Mucosa of gallbladder (tissue), 1 donor: ENCODE measurements at places on chromosomes 3 and 15. TPM values are rescaled to one million over a fixed set of nuclear protein-coding genes. Genes with fewer than 3 reads are reported as not detected.

P2RY13 gene
- 4.0 TPM for total RNA-seq

NPAP1 gene
- total RNA-seq, result 0.17 TPM

LDHAL6B gene
- total RNA-seq, result not detected

NLGN1 gene
- 8.8 TPM for total RNA-seq

GRCh38 chr3:71101014-71101413 lies 482.5 kb downstream of the FOXP1 start:
- no peak for DNase-seq

DNA sequence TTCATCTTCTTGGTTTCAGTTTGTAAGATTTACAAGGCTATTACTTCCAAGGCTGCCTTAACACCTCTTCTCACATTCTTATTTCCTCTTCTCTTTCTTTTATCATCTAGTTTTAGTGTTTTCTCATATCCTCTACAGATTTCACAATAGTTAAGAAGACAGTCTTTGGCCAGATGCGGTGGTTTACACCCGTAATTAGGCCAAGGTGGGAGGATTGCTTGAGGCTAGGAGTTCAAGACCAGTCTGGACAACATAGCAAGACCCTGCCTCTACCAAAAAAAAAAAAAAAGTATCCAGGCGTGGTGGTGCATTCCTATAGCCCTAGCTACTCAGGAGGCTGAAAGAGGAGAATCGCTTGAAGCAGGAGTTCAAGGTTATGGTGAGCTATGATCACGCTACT lies 3.5 kb upstream of the ALDH1A2 start:
- no peak for DNase-seq

GRCh38 chr15:32042269-32042972 lies 12.1 kb downstream of the CHRNA7 start:
- DNase-seq, result no peak

- no peak for DNase-seq
These were observed 56.9 kb downstream of the POLR2M start for GRCh38 chr15:57763176-57763964.

DNA sequence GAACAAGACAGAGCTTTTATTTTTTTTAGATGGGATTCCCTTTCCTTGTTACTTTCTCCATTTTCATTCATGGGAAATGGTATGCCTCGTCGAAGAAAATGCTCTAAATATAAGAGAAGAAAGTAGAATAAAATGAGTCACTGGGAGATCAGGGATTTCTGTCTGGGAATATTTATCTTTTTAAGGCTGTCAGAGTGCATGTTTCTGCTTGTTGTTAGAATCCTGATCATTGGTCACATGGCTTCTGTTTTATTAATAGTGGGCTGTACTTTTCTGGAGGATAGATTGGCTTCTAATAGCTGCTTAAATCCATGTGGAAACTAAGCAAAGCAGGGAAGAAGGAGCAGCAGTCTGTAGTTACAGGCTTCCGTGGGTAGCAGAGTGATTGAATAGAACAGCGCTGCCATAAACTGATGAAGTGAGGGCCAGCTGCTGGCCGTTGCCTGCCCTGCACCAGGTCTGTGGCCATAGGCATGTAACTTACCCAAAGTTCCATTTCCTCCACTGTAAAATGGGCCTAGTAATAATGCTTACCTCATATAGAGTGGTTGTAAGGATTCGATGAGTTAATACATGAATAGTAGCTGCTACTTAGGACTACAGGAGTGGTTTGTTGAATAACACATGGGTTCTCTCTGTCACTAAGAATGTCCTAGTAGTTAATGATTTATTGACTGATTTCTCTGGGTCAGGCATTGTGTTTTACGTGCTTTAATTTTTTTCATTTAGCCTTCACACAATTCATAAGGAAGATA lies 289.9 kb downstream of the SATB1 start:
- no peak for DNase-seq

GRCh38 chr15:96058103-96058851 lies 272.2 kb upstream of the NR2F2 start:
- DNase-seq, result no peak

DNA sequence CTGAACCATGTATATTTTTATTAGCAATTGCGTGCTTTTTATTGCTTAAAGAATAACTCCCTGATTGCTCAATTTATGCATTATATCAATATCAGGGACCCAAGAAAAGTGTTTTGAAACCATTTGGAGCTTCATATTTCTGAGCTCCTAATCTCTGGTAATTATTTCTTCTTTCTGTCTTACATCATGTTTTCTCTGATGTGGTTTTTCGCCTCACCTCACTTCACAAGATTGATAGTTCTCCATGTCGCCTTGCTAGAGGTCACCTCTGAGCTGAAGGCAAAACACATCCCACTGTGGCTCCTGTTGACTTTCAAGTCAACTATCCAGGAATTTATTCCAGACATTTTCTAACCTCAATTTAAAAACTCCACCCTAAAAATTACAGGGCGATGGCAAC lies 837.4 kb downstream of the CADM2 start:
- no peak for DNase-seq

DNA sequence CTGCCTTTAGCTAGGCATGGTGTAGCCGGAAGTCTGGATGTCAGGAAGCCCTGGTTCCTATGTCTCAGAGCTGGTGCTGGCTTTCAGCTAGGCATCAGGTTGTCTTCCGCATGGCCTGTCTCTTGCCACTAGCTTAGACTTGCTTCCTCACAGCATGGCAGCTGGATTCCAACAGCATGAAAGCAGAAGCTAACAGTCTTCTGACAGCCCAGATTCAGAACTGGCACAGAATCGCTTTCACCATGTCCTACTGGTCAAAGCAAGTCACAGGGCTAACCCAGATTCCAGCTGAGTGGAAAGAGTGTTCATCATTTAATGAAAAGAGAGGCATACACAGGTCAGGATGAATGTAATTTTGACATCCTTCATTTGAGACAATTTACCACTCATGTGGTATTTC lies 1050.5 kb downstream of the ROBO2 start:
- no peak for DNase-seq
